CD4-positive, alpha-beta T cell (primary cell): ENCODE measurements at places on chromosomes 4 and X.

GRCh38 chr4:67699603-67700002, 1.4 kb downstream of the UBA6 start:
- no peak for DNase-seq
- H3K36me3 ChIP-seq: peaks cover 3% of the 10 kb centered on the region
- no peak overlapping the region for H3K27ac ChIP-seq
- peak overlapping the region; percentile 92 for H3K4me3 ChIP-seq

DNA sequence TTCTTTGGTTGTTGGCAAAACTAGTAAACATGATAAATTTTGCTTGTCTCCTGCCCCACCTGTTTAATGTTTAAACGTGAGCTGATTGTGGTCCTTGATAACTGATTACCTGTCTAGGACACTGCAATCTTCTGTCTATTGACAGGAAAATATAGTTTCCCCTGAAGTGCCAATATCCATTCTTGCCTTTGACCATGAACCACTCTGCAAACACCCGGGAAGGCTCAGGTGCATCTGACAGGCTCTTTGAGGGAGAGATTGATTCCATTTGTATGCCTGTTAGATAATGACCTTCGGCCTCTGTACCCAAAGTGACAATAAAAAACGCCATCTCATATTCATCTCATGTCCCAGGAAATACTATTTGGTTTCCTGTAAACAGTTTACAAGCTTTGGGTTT, 453.0 kb downstream of the CENPC start:
- H3K27me3 ChIP-seq: no peaks in the 10 kb centered on the region
- H3K4me1 ChIP-seq: no peaks in the 10 kb centered on the region
- no peaks in the 10 kb centered on the region for H3K36me3 ChIP-seq
- no peak overlapping the region for H3K4me3 ChIP-seq

- no peaks in the 10 kb centered on the region for H3K27me3 ChIP-seq
- peaks cover 6% of the 10 kb centered on the region for H3K4me1 ChIP-seq
- H3K36me3 ChIP-seq: no peaks in the 10 kb centered on the region
- H3K27ac ChIP-seq: no peak overlapping the region
- H3K4me3 ChIP-seq: no peak overlapping the region
These were observed 61.9 kb downstream of the ASB9 start for GRCh38 chrX:15207994-15208393.

GRCh38 chrX:25025615-25026014, 9.8 kb upstream of the ARX start:
- H3K27me3 ChIP-seq: peaks cover 41% of the 10 kb centered on the region
- H3K4me1 ChIP-seq: peaks cover 19% of the 10 kb centered on the region
- no peak for DNase-seq

- no peak for DNase-seq
- H3K27ac ChIP-seq: no peak overlapping the region
- H3K27me3 ChIP-seq: no peaks in the 10 kb centered on the region
- H3K4me3 ChIP-seq: no peak overlapping the region
- H3K4me1 ChIP-seq: peaks cover 5% of the 10 kb centered on the region
These were observed 91.1 kb downstream of the PPP3CA start for GRCh38 chr4:101256222-101256621.

DNA sequence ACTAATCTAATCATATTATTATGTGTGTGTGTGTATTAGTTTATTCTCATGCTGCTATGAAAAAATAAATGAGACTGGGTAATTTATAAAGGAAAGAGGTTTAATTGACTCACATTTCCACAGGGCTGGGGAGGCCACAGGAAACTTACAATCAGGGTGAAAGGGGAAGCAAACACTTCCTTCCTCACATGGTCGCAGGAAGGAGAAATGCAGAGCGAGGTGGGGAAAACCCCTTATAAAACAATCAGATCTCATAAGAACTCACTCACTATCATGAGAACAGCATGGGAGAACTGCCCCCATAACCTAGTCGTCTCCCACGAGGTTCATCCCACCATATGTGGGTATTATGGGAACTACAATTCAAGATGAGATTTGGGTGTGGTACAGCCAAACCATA, 190.9 kb upstream of the TAPT1 start:
- DNase-seq: no peak
- no peaks in the 10 kb centered on the region for H3K4me1 ChIP-seq
- no peaks in the 10 kb centered on the region for H3K27me3 ChIP-seq
- no peak overlapping the region for H3K4me3 ChIP-seq
- H3K36me3 ChIP-seq: no peaks in the 10 kb centered on the region

DNA sequence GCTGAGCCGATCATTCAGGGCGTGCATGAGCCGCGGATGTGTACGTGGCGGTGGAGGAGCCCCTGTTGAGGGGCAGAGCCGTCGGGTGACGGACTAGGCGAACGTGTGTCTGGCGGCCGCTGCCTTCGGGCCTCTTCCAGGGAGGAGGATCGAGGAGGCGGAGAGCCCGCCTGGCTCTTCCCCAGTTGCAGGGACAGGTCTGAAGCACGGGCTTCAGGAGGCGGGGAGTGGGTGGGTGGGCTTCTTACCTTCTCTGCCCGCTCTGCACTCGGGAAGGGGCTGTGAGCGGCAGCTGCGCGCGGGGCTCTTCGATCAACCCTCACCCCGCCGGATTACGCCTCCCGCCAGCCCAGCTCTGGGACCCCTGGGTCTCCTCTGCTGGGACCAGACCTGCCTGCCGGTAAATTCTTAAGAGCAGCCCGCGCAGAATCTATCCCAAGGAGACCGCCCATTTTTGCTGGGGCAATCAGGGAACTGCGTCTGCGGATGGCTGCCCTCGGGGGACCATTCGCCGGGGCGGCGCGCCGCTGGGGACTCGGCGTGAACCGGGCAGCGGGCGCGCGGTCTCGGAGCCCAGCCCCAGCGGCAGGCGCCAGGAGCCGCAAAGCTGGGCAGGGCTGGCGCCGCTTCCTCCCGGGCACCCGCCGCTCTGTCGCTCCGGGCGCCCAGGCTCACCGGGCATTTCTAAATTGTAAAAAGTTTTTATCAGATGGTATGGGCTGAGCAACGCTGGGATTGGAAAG, 4.9 kb downstream of the PLAC8 start:
- no peaks in the 10 kb centered on the region for H3K27me3 ChIP-seq
- no peak for DNase-seq
- H3K4me3 ChIP-seq: peak overlapping the region; percentile 83
- H3K4me1 ChIP-seq: peaks cover 42% of the 10 kb centered on the region
- peaks cover 21% of the 10 kb centered on the region for H3K36me3 ChIP-seq

DNA sequence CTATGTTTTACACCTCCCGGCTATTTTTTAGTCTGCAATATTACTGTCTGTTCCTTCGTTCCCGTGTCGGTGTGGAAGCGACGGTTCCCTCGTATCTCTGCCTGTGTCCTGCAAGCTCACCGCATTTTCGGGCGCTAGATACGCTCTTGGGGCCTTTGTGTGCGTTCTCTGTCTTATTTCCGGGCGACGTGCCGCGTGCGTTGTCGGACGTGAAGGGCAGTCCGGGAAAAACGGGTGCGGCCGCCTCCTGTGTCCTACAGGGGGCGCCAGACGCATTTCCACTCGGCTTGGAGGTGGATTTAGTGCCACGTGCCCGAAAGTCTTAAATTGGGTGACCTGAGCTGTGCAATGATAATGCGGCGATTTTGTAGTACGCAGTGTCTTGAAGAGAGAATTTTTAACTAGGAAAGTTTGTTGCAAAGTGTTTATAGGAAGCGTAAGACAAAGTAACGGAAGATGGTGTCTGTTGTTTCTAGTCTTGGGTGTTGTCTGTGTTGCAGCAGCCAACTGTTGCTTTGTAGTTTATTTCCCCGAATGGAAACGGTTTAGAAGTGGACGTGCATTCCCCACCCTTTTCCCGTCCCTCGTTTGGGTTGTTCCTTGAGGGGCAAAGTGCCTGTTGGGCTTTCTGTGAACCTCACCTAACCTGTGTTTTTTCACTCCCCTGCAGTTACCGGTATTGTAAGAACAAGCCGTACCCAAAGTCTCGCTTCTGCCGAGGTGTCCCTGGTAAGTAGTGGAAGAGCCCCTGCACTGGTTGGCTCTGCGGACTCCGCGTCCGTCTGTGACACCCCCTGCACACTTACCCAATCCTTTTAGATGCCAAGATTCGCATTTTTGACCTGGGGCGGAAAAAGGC, 720 bp downstream of the RPL10 start:
- H3K4me1 ChIP-seq: peaks cover 27% of the 10 kb centered on the region
- H3K27me3 ChIP-seq: no peaks in the 10 kb centered on the region

- H3K27me3 ChIP-seq: no peaks in the 10 kb centered on the region
- no peaks in the 10 kb centered on the region for H3K36me3 ChIP-seq
- no peak overlapping the region for H3K27ac ChIP-seq
These were observed 3.1 kb upstream of the TDO2 start for GRCh38 chr4:155900381-155900780.

- no peak overlapping the region for H3K27ac ChIP-seq
- no peaks in the 10 kb centered on the region for H3K27me3 ChIP-seq
- no peak overlapping the region for H3K4me3 ChIP-seq
These were observed 4.9 kb downstream of the CDKN2AIP start for GRCh38 chr4:183449193-183449882.

DNA sequence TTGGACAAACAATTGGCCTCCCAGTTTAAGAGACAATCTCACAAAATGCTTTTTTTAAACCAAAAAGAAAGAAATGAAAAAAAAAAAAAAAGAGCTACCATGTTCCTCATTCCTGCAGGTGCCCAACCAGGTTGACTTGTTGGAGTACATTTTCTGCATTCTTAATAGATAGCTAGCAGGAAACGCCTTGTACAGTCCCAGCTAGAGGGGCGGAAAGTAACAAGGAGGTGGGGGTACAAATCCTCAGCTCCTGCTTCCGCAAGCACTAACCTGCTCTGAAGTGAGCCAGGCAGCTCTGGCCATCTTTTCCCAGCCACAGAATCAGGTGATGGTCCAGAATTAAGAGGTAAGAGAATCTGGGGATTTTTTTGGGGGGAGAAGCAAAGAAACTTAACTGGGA, at the start of gene VGLL1:
Gene VGLL1, plus strand, starts transcription at position 265 of the 400 bp plus-strand sequence. CDS start 3,806 bp downstream, outside the sequence.
- H3K36me3 ChIP-seq: no peaks in the 10 kb centered on the region
- DNase-seq: no peak
- H3K27me3 ChIP-seq: no peaks in the 10 kb centered on the region
- H3K4me3 ChIP-seq: no peak within 1 kb of the TSS
